Activated CD4-positive, CD25-positive, alpha-beta regulatory T cell treated with anti-CD3 and anti-CD28 coated beads, Interleukin-2, amount 50 U/mL, for 16 hours (primary cell): ENCODE measurements at places on chromosomes 4 and X.
A peak's percentile ranks its signal among the peaks of the same experiment; 100 is the strongest.

DNA sequence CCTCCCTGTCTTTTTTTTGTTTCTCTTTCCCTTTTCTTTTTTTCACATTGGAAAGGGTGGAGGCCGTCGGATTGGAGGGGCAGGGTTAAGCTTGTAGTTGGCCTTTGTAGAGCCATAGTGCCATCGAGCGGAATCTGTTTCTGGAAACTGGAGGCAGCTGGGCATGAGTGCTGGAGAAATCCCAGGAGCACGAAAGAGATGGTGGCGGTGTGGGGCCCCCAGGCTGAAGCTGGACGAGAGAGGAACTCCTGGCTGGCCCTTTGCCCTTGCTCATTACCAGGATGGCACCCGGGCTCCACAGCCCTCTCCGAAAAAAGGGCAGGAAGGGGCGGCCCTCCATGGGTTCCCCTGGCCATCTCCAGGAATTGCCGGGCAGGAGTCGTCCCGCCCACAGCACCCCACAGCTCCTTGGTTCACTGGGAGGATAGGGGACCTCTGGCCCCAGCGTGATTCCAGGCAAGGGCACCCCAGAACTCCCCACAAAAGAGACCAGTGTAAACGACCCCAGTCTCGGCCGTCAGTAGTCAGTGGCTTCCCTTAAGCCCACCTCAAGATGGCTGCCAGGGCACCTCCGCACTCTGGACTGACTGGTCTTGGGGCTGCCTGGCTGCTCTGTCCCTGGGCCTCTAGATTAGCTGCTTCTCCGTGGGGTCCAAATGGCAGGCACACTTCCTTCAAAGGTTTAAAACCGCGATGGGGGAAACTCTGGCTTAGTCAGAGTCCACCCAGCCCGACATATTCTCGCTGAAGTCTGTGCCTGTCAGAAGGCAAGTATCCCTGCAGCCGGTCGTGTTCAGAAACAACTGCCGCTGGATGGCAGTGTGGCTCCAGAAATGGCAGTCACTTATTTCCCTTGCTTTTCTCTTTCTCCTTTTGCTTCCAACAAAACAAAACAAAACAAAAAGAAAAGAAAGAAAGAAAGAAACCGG lies 74.1 kb downstream of the NBDY start:
- peak; percentile 21 for DNase-seq

GRCh38 chr4:66591968-66592367 lies 921.7 kb upstream of the EPHA5 start:
- no peak for DNase-seq

GRCh38 chr4:144360146-144360793 lies 219.8 kb upstream of the GYPA start:
- DNase-seq, result no peak

- DNase-seq, result no peak
Observed at GRCh38 chrX:147917700-147918695, 6.3 kb downstream of the FMR1 start.

GRCh38 chrX:2513121-2513664 lies 12.4 kb upstream of the DHRSX start:
- no peak for DNase-seq

DNA sequence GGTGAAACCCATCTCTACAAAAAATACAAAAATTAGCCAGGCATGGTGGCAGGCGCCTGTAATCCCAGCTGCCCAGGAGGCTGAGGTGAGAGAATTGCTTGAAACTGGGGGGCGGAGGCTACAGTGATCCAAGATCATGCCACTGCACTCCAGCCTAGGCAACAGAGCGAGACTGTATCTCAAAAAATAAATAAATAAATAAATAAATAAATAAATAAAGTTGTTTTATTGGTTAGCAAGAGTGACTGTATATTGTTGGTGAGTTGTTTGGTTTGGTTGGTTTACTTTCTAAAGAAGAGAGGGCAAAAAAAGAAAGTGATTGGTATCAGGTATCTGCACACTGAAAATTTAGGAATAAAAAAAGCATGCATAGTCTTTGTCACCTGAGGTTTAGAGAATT lies 501.0 kb downstream of the RPA4 start:
- DNase-seq, result no peak

DNA sequence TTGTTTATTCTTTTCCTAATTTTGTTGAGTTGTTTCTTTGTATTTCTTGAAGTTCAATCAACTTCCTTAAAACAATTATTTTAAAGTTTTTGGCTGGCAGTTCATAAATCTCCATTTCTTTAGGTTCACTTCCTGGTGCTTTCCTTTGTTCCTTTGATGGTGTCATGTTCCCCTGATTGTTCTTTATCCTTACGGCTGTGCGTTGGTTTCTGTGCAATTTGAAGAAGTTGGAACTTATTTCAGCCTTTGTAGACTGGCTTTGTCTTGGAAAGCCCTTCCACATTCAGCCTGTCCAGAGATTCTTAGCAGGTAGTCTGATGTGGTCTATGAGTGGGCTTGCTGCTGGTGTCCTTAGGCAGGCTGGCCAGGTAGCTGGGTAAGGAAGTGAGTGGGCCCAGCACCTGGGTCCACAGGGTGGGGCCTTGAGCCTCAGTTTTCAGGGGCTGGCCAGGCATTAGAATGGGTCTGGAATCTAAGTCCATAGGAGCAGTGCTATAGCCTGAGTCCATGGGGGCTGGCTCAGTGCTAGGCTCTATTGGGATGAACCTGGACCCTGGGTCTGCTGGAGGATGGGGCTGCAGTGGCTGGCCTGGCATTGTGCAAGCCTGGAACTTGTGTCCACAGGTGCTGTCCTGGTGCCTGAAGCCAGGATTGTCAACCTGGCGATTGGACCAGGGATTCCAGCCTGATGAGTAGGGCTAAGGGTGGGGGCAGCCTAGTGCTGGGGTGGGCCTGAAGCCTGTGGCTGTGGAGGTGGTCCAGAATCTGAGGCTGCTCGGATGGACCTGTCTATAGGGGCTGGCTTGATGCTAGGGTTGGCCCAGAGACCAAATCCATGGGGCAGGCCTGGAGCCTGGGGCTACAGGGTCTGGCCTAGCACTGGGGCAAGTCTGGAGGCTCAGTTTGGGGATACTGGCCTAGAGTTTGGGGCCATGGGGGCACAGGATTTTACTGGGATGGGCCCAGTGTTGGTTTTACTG lies 152.4 kb downstream of the STAG2 start:
- DNase-seq, result no peak

DNA sequence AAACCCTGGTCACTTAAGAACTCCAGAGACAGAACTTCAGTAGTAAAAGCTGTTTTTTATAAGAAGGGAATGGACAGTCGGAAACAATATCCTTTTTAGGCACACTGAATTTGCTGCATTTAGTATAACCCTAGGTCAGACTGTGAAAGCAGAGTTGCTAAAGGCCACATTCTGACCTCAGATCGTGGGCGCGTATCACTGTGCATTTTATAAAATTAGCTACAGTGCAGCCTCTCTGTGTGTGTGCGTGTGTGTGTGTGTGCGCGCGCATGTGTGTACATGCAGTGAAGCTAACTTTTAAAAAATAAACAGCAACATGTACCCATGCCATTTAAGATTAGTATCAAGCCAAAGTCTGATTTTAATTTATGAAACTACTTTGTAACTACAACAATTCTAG lies 8.0 kb downstream of the ZNF827 start:
- DNase-seq, result no peak

- DNase-seq, result no peak
Observed at GRCh38 chrX:134180601-134181274, 56.2 kb upstream of the CCDC160 start.

DNA sequence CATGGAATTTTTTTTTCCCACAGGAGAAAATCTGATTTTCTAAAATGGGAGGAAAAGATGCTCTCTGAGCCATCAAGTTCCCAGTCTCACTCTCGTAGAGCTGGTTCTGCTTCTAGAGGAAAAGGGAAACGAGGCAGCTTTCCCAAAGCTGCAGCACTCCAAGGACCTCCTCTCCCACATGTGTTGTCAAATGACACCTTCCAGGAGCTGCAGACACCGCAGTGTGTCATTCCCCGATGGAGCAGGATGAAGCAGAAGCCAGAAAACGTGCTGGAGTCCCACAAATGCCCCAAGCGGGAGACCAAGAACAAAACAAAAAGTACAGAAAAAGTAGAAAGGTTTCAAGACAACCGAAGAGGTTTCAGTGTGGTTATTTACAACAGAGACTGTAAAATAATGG lies 348.1 kb downstream of the ARHGAP10 start:
- DNase-seq, result no peak

GRCh38 chr4:1784789-1785591 lies 8.1 kb upstream of the FGFR3 start:
- DNase-seq, result no peak

GRCh38 chr4:35604252-35604651 lies 640.1 kb downstream of the ARAP2 start:
- DNase-seq, result no peak

- no peak for DNase-seq
Observed at GRCh38 chr4:11566444-11567022, 137.8 kb upstream of the HS3ST1 start.

- DNase-seq, result no peak
Observed at GRCh38 chr4:48590884-48591283, 100.8 kb downstream of the ZAR1 start.

GRCh38 chr4:4395849-4396627 lies 9.1 kb downstream of the NSG1 start:
- DNase-seq, result no peak

DNA sequence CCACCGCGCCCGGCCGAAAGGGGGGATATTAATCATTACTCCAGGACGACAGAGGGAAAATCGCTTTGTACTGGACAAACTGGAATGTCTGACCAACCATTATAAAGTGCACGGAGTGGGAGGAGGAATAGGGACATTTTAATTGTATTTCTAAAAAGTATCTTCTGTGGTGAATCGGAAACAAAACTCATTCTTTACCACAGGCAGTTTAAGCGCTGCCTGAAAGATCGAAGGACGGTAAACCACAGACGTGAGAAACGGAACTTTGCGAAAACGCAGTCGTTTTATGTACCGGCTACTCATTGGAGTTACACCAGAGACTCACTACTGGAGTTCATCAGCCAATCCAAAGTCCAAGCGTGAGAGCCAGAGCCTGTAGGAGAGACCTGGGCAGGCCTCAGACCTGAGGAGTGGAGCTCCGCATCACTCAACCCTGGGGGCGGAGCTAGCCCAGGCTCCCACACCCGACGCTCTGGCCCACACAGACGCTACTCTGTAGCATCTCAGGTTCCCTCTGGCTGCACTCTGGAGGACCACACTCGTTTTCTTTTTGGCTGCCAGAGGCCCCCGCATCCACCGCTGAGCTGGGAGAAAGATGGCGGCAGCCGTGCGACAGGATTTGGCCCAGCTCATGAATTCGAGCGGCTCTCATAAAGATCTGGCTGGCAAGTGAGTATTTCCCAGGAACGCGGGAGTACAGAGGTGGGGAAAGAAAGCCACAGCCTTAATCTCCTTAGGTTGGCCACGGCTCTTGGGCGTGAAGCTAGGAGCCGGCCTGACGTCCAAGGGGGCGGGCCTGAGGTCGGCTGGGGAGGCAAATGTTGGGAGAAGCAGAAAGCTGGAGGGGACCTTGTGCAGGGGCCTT lies at the start of gene COPS4:
Gene COPS4 (plus strand): TSS at position 554 of the 865 bp plus-strand sequence. CDS start 42 bp downstream, at position 596.
- peak; percentile 93 for DNase-seq

- no peak for DNase-seq
Observed at GRCh38 chr4:81482326-81482725, 10.6 kb upstream of the RASGEF1B start.

DNA sequence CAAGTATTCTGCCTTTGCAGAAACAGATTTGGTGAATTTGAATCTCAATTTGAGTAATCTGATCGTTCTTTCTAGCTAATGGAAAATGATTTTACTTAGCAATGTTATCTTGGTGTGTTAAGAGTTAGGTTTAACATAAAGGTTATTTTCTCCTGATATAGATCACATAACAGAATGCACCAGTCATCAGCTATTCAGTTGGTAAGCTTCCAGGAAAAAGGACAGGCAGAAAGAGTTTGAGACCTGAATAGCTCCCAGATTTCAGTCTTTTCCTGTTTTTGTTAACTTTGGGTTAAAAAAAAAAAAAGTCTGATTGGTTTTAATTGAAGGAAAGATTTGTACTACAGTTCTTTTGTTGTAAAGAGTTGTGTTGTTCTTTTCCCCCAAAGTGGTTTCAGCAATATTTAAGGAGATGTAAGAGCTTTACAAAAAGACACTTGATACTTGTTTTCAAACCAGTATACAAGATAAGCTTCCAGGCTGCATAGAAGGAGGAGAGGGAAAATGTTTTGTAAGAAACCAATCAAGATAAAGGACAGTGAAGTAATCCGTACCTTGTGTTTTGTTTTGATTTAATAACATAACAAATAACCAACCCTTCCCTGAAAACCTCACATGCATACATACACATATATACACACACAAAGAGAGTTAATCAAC lies 15.3 kb downstream of the PLP1 start:
- no peak for DNase-seq

GRCh38 chrX:115177932-115178331 lies 11.3 kb upstream of the RBMXL3 start:
- DNase-seq, result no peak

GRCh38 chr4:26751838-26752237 lies 108.8 kb upstream of the STIM2 start:
- DNase-seq, result no peak

DNA sequence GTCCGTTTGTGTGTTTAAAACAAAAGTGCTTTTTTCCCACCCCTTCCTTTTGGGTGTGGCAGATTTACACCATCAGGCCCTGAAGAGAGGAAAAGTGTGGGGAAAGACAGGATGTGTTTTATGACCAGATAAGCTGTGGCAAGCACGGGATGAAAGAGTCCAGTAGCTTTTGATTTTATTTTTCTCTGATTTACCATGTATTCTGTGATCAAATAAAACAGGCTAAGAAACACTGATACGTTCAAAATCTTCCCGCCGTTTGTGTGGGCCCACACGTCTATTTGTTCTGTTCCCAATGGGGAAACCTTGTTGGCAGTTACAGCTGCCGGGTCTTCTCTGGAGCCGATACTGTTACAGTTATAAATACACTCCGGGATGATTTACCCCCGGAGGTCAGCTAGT lies 10.8 kb downstream of the LRP2BP start:
- no peak for DNase-seq

- no peak for DNase-seq
Observed at GRCh38 chrX:45750639-45751038, 550.0 kb upstream of the DIPK2B start.

DNA sequence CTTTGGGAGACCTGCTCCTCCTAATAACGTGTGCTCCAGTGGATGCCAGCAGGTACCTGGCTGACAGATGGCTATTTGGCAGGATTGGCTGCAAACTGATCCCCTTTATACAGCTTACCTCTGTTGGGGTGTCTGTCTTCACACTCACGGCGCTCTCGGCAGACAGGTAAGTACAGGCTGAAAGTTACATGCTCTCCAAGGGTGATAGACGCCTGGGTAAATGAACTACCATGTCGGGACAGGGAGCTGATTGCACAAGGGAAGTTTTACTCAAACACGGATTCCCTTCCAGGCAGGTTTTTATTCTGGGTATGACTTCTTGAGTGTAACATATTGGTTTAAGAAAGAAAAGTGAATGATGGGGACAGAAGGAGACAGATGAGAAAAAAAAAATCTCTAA lies 836 bp downstream of the GRPR start:
- no peak for DNase-seq

DNA sequence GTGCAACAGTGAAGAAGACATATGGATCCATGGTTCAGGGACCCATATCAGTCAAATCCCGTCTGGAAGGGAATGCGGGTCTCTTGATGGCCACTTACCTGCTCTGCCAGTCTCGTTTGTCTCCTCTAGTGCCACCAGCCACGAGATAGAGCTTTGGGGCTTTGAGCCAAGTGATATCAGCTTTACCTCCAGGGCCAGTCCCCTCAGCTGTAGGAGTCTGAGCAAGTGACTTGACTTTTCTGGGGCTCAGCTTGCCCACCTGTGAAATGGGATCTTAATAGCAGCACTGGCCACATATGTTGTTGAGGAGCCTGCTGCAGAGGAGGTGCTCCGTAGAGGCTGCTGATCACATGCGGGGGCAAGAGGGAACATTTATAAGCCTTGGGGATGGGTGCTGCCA lies 1.2 kb downstream of the SLC2A9 start:
- DNase-seq, result no peak
